KBM-7 (cell line): ENCODE measurements at places on chromosomes 1 and 21.

GRCh38 chr1:155897746-155898145 lies 13.4 kb downstream of the RIT1 start:
- no peak for DNase-seq

GRCh38 chr1:190049314-190049713 lies 428.4 kb downstream of the BRINP3 start:
- no peak for DNase-seq

DNA sequence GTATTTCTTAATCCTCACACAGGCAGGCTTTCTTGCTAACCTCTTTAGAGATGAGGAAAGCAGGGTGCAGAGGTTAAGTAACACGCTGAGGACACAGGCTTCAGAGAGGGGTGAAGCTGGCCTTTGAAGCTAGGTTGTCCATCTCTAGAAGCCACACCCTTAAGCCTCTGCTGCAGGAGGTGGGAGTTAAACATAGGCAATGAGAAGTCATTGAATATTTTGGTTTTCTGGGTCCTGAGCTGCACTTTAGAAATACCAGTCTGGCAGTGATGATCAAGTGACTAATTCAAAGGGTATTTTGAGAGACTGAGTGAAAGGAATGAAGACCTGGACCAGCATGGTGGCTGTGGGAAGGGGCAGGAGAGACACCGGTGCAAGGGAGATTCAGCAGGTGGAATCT lies 9.9 kb downstream of the KCNJ15 start:
- DNase-seq: no peak

GRCh38 chr21:25999921-26000582 lies 170.5 kb downstream of the APP start:
- DNase-seq: no peak

GRCh38 chr1:99326215-99326949 lies 62.1 kb downstream of the PLPPR4 start:
- DNase-seq: no peak

DNA sequence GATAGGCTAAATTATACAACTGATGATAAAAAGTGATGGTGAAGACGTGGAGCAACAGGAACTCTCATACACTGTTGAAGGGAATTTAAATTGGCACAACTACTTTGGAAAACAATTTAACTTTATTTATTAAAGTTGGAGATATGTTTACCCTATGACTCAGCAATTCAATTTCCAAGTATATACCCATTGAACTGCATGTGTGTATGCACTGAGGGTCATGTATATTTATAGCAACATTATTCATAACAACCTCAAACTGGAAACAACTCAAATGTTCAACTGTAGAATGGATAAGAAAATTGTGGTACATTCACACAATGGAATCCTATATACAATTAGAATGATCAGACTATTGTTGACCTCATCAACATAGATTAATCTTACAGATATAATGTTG lies 16.5 kb upstream of the BCAS2 start:
- DNase-seq: no peak
